Fibroblast of villous mesenchyme (primary cell): ENCODE measurements at places on chromosomes 1 and 21. TPM values are rescaled to one million over a fixed set of nuclear protein-coding genes. Genes with fewer than 3 reads are reported as not detected.

GRCh38 chr1:15412175-15412800, 2.6 kb downstream of the EFHD2 start:
- no peak for DNase-seq

- no peak for DNase-seq
Measured at GRCh38 chr1:92790081-92790480, 5.2 kb upstream of the EVI5 start.

GRCh38 chr1:64703600-64703999, 41.3 kb upstream of the RAVER2 start:
- no peak for DNase-seq

GRCh38 chr1:16183765-16184556, 28.1 kb upstream of the EPHA2 start:
- no peak for DNase-seq

GRCh38 chr1:179955287-179955680, 674 bp downstream of the CEP350 start:
- peak; percentile 29 for DNase-seq

Gene NKAIN1
- not detected in 2 replicates for total RNA-seq

DNA sequence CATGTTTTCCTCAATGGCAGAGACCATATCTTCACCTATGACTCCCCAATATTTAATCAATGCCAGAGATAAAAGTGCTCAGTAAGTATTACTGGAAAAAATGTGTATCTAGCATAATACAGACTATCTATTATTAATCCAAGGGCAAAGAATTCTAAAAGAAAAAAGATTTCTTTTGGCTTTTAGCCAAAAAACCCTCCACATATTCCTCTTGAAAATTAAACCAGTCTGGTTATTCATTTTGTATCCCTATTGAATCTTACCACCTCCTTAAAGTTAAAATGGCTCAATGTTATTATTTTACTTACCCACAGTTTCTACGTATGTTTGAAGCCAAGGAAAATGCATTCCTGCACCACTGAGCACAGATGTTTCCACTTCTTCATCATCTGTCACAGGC, 1.6 kb downstream of the TAF1A start:
- no peak for DNase-seq
